ENCODE measurements at places on chromosomes 6 and 20. TPM values are rescaled to one million over a fixed set of nuclear protein-coding genes. Genes with fewer than 3 reads are reported as not detected.

The ARG1 gene
- not detected for polyA plus RNA-seq

The NKX2-4 gene
- not detected for polyA plus RNA-seq

The RNF144B gene
- polyA plus RNA-seq = 1.2 TPM

The GFRA4 gene
- not detected for polyA plus RNA-seq

The MKKS gene
- 10.1 TPM for polyA plus RNA-seq

The CFAP61 gene
- polyA plus RNA-seq = 0.62 TPM

The WFDC2 gene
- polyA plus RNA-seq = not detected

The MDFI gene
- polyA plus RNA-seq = 6.3 TPM

The MYMX gene
- 0.13 TPM for polyA plus RNA-seq

The PLAGL1 gene
- polyA plus RNA-seq = 25.8 TPM

The C6orf141 gene
- polyA plus RNA-seq = not detected

The BMP6 gene
- not detected for polyA plus RNA-seq

The RALY gene
- polyA plus RNA-seq = 130 TPM

The FOXC1 gene
- 3.6 TPM for polyA plus RNA-seq

The ZCCHC3 gene
- 9.0 TPM for polyA plus RNA-seq
